ENCODE measurements at places on chromosomes 3 and 15. TPM values are rescaled to one million over a fixed set of nuclear protein-coding genes. Genes with fewer than 3 reads are reported as not detected.

- no peak for DNase-seq
These were observed 72.8 kb downstream of the PPM1L start for GRCh38 chr3:160828880-160829279.

GRCh38 chr3:159724627-159725026, 264.0 kb upstream of the IL12A start:
- no peak for DNase-seq

DNA sequence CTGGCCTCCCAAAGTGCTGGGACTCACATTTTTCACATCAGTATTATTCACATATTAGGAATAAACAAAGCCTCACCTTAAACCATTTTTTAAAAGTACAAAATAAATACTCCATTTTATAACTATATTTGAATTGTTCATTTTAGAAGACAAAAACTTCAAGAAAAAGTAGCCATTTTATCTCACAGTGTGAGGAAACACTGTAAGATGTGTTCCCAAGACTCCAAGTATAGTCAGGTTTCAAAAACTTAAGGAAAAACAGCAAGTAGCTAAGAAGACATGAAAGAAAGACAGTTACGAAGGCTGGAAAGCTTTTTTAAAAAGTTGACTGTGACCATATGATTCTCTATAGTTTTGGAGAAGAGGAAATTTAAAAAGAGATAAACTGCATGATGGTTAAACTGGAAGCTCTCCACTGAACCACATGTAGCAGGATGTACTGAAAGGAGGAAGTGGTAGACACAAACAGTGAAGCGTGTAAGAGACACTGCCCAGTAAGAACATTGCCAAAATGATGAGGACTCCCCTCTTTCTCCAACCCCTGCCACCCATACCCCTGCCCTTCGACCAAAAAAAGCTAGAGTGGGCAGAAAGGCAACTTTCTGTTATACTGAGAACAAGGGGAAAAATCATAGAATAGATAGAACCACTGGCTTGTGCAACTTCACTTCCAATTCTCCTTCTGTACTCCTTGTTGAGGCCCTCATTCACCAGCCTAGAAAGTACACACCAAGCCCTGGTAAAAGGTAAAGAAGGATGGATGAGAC, 6.2 kb upstream of the TMF1 start:
- no peak for DNase-seq

DNA sequence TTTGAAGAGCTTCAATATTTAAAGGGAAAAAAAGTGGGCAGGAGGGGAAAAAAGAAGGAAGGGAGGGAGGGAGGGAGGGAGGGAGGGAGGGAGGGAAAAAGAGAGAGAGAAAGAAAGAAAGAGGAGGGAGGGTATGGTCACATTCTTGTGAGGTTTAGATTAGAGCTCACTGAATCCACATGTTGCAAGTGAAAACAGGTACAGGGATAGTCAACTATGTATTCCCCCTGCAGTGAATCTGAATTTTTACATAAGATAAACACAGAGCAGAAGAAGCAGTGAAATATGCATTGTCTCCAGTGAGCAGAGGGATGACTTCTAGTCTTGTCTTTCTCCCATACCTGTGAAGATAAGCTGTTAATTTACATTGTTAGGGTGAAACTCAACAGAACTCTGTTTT, 84.0 kb downstream of the IFT80 start:
- DNase-seq, result no peak

DNA sequence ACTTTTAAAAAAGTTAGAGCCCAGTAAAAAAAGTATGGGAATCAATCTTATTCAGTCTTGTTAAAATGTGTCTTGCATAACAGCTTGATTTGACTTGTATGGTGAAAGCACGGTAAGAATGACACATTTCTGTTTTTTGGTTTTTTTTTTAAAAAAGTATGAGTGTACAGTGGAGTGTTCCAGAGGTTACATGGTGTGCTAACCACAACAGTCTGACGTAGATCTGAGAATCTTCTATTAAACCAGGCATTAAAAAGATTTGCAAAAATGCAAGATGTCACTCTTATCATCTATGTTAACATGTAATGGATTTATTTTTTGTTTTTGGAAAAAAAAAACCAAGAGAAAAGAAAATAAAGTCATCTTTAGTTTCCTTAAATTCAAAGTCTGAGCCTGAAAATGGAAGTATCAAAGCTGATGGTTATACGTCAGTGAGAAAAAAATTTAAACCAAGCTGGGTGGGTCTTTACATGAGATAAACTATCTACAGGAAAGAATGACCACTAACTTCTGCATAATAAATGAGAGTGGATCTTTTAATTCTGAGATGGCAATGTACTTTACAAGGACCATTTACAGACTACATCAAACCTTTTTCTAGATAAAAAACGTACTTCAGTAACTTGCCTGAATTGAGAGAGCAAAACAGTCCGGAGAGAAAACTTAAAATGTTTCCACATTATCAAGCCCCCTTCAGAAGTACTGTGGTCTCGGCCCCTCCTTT, 1.6 kb downstream of the GABPB1 start:
- DNase-seq, result no peak

DNA sequence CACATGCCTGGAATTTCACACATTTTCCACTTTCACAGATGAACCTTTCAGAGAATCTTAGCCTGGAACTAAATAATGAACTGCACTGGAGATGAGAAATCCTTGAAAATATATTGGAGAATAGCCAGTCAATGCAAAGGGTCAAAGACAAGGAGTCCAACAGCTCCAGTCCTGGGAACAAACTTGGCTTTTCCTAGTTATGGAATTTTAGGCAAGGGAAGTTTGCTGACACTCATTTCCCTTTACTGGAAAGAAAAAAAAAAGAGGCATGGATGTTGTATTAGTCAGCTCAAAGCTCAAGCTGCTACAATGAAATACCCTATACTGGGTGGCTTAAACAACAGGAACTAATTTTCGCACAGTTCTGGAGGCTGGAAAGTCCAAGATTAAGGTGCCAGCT, 690.8 kb upstream of the ARPP21 start:
- no peak for DNase-seq

DNA sequence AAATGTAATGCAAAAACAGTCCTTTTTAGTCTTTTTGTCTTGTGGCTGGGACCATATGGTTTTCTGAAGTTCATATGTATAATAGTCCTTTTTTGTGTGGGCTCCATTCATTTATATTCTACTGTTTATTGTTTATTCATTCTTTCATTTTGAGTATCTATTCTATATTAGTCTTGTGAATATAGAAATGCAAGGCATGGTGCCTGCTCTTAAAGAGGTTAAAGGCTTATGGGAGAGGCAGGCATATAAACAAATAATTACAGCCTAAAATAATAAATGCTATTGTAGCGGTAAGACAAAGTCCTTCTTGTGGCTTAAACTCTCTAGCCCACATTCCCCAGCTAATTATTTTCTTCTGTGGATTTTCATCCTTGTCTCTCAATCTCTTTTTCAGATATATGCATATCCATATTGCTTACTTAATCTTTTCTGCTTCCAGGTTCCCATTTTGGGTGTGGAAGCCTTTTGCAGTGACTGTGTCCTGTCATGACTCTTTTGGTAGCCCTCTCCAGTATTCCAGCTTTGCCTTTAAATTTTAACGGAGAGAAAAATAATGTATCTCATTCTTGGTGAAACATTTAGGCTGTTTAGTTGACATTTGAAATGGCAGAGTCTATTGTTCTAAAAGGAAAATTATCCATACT, 101.6 kb downstream of the PPM1L start:
- DNase-seq, result no peak

GRCh38 chr3:43817825-43818224, 127.1 kb downstream of the ABHD5 start:
- DNase-seq, result no peak

DNA sequence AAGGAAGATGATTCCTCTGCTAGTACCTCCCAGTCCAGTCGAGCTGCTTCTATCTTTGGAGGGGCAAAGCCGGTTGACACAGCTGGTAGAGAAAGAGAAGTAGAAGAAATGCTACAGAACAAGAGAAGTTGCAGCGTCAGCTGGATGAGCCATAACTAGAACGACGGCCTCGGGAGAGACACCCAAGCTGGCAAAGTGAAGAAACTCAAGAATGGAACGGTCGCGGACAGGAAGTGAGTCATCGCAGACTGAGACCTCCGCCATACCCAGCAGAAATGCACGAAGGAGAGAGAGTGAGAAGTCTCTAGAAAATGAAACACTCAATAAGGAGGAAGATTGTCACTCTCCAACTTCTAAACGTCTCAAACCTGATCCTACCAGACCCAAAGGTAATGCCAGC, 19.0 kb upstream of the PARP14 start:
- DNase-seq, result no peak

DNA sequence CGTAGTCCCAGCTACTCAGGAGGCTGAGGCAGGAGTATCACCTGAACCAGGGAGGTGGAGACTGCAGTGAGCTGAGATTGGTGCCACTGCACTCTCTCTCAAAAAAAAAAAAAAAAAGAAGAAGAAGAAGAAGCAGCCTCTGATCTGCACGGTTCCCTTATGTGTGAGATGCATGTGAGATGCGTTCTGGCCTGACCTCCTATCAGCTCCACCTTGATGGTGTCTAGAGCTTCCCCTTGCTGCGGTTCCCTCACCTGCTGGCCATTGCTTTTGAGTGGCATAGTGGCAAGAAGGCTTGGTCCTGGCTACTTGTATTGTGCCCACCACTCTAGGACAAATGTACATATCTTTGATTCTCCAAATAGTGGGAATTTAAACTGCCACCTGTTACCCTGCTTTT, 49.4 kb upstream of the CFAP161 start:
- DNase-seq, result no peak

DNA sequence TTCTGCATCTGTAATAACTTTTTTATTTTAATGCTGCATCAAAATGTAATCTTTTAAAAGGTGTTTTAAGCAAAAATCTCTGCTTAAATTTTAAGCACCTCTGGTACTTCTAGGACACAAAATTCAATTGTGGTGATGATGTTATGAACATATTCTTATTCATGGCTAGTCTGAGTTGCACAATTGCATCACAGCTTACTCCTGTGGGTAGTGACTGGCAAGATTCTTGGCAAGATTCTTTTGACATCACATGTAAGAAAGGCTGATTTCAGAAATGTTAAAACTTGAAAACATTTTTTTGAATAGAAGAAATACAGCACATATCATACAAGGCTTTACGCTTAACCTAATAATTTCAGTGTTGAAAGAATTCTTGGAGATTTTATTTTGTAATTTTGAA, 35.7 kb downstream of the IQCH start:
- no peak for DNase-seq

- no peak for DNase-seq
These were observed 6.6 kb downstream of the XYLB start for GRCh38 chr3:38353151-38353550.

DNA sequence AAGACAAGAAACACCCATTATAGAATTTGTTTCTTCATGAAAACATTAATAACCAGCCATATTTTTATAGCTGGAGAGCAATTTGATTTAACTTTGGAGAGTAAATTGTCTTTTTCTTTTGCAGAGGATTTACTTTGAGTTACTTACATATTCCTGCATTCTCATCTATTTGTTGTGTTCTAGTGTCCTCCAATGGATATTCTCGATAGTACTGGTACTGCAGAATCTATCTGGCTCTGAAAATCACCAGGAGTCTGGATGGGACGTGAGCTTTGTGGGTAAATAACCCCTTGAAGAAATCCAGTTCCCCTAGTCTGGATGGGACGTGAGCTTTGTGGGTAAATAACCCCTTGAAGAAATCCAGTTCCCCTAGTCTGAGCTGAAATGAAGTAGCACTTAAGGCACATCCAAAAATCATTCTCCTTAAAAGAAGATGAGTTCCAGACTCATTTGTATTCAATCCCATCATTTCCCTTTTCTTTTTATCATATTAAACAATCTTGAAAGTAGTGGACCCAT, 294.1 kb upstream of the UBE2E2 start:
- no peak for DNase-seq

GRCh38 chr3:38473229-38473628, 19.5 kb downstream of the ACVR2B start:
- DNase-seq, result no peak

GRCh38 chr3:24242012-24242698, 252.5 kb downstream of the THRB start:
- DNase-seq, result no peak

DNA sequence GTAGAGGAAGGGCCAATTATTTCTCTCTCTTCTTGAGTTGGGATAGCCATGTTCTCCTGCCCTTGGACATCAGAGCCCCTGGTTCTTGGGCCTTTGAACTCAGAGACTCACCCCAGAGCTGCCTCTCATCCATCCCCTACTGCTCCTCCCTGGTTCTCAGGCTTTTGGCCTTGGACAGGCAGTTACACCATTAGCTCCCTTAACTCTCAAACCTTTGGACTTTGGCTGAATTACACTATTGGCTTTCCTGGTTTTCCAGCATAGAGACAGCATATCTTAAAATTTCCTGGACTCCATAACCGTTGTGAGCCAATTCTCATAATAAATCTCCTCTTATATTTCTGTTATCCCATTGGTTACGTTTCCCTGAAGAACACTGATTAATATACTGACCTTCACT, 63.7 kb upstream of the CHL1 start:
- DNase-seq, result no peak

DNA sequence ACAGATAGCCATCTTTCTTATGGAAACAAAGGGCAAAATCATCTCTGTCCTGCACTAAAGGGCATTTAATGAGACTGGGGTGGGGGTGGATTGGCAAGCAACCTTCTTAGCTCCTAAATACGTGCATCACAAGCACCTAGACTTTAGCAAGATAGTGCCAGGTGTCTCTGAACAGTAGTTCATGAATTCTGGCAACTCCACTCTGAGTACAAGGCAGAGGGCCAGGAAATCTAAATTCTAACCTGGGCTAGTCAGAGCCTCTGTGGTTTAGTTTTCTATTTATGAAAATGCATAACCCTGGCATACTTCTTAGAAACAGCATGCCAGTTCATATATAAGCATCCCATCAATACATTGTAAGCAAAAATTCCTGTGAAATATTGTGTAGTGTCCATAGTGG, 788.5 kb downstream of the MCTP2 start:
- DNase-seq, result no peak

GRCh38 chr15:51825698-51826097, 3.8 kb upstream of the TMOD3 start:
- DNase-seq, result no peak

GRCh38 chr3:153289334-153289808, 127.3 kb downstream of the RAP2B start:
- DNase-seq, result no peak

- no peak for DNase-seq
These were observed 481.9 kb upstream of the CNTN4 start for GRCh38 chr3:1616744-1617143.

DNA sequence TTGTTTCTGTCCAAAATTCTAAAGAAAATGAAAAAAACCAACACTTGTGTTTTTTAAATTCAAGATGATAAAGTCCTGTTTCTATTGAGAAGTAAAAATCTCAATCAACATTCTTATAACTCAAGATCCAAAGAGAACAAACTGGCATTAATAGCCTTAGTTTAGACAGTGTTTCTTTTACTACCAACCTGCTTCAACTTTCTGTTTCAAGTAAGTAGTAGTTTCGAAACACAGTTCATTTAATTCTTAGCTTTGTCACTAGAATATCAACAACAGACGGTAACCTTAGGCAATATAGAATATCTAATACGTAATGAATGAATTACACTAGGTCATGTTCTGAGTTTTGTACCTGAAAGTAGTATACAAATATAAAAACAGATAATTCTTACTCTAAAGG, 23.7 kb downstream of the CIP2A start:
- DNase-seq, result no peak

- DNase-seq, result no peak
These were observed 53.3 kb upstream of the CPOX start for GRCh38 chr3:98646680-98647079.

Gene SEMA7A
- total RNA-seq, result 3.5 TPM

Gene NSMCE3
- 16.1 TPM for total RNA-seq

Gene COL8A1
- not detected for total RNA-seq

Gene C15orf62
- total RNA-seq, result not detected

Gene POTEB
- total RNA-seq, result not detected

Gene GPR27
- total RNA-seq, result 18.3 TPM

Gene PRSS50
- 1.9 TPM for total RNA-seq

Gene EPHA3
- 0.36 TPM for total RNA-seq

Gene CACNA2D3
- total RNA-seq, result 0.43 TPM
